ENCODE measurements at places on chromosomes 11 and 22.

DNA sequence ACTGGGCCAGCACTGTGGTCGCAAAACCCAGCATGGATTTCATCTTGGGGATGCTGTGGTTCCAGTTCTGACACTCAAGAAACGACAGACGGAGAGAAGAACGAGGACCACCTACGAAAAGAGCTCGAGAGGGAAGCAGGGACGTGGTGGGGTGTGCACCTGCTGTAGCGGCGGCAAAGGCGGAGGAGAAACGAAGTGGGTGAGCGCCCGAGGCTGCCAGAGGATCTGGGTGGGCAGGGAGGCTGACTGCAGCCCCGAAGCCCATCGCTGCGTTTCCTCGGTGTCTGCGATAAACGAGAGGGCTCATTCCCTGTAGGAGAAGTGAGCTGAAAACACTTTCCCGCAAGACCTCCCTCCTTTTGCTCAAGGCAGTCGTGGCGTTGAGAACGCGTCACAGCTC is 246.1 kb downstream of the OR4C45 start:
- no peak for DNase-seq

GRCh38 chr11:105548359-105548758 is 61.5 kb upstream of the GRIA4 start:
- DNase-seq, result no peak

DNA sequence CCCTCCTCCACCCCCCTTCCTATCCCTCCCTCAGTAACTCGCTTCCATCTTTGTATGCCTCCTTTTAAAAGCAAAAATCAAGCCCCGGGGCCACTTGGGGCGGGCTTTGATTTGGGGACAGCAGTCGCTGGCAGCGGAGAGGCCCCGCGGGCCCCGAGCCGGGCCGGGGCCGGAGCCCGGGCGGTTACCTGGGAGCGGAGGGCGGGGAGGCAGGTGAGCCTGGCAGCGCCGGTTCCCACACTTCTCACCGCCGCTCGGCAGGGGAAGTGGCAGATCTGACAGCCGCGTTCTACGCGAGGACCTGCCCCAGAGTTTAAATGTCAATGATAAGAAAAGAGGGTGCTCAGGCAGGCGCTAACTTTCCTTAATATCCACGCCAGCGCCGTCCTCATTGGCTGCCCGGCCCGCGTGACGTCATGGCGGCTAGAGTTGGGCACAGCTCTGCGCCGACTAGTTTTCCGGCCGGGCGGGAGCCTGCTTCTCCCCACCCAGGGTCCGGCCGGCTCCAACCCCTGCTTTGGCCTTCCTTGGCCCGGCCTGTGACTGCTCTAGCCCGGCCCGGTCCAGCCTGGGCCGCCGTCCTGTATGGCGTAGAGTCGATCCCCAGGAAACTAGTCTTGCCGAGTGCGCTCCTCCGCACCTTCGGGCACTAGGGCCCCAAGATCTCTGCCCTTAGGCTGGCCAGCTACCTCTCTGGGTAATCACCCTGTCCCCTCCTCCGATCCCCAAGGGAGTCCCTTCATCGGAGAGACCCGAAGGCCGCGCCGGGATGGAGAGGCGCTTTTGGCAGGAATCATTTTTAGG is 6.7 kb upstream of the PAX6 start:
- no peak for DNase-seq

GRCh38 chr11:102423936-102424335 is 28.6 kb downstream of the TMEM123 start:
- no peak for DNase-seq

- no peak for DNase-seq
Measured at GRCh38 chr11:16456366-16456765, 100.0 kb upstream of the SOX6 start.
